ENCODE measurements at places on chromosomes 6 and 20.

GRCh38 chr6:118935978-118936703, 1.2 kb upstream of the MCM9 start:
- DNase-seq = no peak

- DNase-seq = no peak
Observed at GRCh38 chr6:139962654-139963347, 588.4 kb upstream of the CITED2 start.

DNA sequence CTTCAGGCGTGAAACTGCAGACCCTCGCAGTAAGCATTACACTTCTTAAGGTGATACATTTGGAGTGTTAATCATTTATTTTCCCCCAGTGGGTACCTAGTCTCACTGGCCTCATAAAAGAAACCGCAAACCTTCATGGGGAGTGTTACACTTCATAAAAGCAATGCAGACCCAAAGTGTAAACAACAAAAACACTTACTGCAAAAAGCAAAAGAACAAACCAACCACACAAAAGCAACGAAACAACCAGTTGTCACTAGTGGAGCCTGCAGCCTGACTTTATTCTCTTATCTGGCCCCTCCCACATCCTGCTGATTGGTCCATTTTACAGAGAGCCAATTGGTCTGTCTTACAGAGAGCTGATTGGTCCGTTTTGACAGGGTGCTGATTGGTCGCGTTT, 23.8 kb downstream of the LY86 start:
- no peak for DNase-seq

DNA sequence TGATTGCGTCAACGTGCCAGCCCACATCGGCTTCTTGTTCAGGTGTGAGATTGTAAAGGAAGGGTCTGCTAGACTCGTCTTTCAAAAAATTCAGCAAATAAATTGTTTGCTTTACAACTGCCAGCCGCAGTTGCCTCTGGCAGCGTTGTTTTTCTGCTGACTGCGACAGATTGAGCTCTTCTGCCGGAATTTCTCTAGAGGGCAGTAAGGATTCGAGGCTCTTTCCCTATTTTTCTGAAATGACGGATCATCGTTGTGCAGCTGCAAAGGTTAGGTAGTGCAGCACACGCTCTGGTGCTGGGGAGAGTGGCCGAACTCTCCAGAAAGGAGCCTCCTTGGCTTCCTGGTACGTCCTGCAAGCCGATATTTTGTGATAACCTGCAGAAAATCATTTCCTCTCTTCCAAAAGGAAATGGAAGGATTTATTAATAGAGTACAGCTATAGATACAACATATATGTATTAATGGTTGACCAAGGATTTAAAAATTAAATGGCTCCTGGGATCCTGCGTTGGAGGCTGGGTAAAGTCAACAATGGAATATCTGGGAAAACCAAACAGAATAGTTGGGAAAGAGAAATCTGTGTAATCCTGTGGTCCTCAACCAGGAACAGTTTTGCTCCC, 121.9 kb upstream of the ZFP64 start:
- DNase-seq = peak; percentile 20

DNA sequence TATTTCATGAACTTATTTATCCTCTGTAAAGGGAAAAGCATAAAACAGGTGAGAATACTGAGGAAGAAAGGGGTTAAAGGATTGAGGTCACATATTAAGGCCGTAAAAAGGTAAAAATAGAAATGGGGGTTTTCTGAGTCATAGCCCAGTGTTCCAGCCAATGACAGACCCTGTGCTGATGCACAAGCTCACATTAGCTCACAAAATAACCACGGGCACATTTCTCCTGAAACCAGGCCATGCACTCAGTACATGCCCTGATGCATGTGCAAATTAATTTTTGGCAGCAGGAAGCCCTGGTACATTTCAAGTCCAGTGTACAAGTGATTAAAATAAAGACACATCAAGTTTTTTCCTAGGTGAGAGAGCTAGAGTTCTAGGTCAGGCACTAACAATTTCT, 194.4 kb downstream of the TMEM200A start:
- no peak for DNase-seq

Measured in adipocyte (in vitro differentiated cells).